Activated naive CD4-positive, alpha-beta T cell treated with anti-CD3 and anti-CD28 coated beads, Interleukin-2, amount 50 U/mL, for 16 hours (primary cell): ENCODE measurements at places on chromosomes 13 and 19.

DNA sequence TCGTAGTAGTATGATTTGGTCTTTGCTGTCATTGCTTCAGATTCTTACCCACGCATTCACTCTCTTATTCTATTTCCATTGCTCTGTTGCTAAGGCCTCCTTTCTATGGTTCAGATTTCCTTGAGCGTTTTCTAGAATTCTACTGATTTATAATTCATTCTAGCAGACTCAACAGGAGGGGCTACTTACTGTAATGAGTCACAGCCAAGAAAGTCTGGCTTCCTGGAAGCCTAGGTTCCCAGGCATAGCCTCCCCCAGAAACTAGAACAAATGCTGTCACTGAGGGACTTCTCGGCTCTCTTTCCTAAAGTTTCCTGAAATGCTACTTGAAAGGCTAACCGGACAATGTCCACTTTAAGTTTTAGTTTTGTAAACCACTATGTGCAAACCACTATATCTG is 47.7 kb upstream of the SPATA13 start:
- DNase-seq: no peak

- DNase-seq: no peak
Measured at GRCh38 chr19:58550362-58551122, 4.4 kb downstream of the CHMP2A start.

DNA sequence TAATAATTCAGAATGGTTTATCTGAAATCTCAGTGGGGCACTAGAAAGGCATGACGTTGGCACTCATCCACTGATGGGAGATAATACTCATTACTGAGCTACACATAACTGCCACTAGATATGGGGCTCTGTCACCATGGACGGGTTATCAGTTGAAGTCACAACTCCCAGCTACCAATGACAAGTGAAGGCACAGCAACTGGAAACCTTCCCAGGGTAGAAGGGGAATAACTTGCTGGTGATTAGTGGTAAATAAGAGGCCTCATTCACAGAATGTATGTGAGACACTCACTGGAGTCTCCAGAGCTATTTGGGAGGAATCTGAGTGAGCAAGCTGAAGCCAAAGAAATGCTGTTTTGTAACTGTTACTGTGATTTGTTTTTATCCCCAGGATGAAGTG is 249.6 kb downstream of the ENOX1 start:
- no peak for DNase-seq

DNA sequence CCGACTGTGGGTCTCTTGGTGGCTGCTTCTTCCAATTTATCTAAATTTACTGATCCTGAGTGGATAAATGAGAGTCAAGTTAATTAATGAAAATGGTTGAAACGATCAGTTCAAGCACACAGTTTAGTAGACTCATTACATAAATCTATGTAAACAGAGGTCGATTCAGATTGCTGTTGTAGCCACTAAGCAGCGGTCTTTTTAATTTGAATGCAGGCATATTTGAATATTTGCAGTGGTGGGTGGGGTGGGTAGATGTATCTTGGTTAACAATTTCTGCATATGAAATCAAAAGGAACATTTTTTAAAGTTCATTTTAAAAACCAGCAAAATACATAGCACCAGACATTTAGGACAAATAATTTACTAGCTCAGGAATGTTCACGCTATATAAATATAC is 325.9 kb downstream of the KLF12 start:
- DNase-seq: no peak

DNA sequence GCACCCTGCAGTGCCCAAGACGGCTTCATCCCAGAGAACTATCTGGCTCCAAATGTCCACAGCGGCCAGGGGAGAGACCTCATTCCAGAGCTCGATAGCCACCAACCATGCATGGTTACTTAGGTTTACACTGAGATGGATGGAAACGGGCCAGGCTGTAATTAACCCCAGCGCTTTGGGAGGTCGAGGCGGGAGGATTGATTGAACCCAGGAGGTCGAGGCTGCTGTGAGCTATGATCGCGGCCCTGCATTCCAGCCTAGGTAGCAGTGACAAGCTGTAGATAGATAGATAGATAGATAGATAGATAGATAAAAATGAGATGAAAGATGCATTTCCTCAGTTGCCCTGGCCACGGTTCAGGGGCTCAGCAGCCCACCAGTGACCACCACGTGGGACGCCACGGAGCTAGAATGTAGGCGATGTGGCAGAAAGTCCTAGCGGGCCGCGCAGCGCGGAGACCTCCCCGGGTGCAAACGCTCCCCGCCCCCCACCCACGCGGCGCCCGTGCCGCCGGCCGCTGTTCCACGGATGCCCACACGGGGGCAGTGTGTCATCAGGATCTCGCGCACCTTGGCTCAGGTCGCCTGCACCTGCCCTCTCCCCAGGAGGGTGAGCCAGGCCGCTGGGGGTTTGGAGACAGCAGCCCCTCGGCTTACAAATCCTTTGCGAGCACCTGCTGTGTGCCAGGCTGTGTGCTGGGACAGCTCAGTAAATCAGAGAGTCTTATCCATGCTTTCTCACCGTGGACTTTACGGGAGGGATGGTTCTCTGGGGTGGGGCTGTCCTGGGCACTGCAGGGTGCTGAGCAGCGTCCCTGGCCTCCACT is 13.5 kb upstream of the TLE5 start:
- peak; percentile 81 for DNase-seq

GRCh38 chr19:35297515-35297848 is 5.5 kb downstream of the MAG start:
- DNase-seq: no peak

GRCh38 chr19:43643326-43643725 is 3.7 kb upstream of the CADM4 start:
- DNase-seq: no peak

GRCh38 chr19:31109636-31110035 is 239.6 kb downstream of the TSHZ3 start:
- DNase-seq: no peak

GRCh38 chr13:36163809-36164308 is 32.7 kb upstream of the DCLK1 start:
- no peak for DNase-seq

DNA sequence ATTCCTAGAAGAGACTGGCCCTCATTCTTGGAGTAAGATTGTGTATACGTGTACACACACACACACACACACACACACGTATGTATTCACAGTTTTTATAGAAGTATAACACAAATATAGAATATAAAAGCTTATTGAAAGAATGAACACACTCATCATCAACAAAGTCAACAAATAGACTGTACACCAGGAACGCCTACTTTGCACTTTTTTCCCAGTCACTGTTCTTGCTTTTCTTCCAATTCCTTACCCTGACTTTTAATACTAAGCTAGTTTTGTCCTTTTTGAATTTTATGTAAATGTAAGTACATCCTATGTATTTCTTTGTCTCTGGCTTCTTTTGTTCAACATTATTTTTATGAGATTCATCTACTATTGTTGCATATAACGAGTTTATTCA is 264.5 kb downstream of the MAB21L1 start:
- DNase-seq: no peak

DNA sequence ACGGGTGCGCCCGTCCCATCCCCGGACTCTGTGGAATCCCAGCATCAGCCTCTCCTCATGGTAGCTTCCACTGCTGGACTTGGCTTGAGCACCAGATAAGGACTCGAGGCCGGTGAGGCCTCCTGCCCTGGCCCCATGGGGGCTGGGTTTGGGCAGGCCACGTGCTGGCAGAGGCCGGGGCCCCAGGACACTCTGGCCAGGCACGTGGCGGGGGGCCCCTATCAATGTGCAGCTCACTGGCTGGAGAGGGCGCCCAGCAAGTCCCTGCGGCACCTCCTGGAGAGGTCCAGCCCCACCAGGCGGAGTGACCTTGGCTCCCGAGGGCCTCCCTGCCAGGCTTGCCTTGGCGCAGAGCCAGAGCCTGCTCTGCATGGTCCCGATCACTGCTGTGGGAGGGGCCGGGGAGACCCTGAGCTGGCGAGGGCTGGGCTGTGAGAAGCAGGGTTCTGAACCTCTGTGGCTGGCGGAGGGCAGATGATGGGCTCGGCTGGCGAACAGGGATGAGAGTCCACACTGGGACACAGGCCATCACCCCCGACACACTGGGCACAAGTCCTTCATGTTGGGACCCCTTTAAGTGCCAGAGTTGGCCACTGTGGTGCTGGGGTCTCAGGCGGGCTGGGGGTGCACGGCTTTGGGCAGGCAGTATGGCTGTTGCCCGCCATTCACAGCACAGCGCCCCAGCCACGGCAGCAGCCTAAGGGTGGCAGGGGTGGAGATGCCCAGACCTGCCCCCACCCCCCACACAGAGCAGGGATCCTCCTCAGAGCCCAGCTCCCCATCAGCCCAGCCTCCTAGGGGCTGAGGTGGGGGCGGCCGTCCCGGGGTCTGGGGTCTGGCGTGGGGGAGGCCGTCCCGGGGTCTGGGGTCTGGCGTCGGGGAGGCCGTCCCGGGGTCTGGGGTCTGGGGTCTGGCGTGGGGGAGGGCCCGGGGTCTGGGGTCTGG is 19.1 kb downstream of the CEBPG start:
- DNase-seq: no peak
